Aorta (tissue), 5 donors: ENCODE measurements at places on chromosomes 12 and 14. TPM values are rescaled to one million over a fixed set of nuclear protein-coding genes. Genes with fewer than 3 reads are reported as not detected.

Gene NRL
- 1.4 TPM for total RNA-seq

DNA sequence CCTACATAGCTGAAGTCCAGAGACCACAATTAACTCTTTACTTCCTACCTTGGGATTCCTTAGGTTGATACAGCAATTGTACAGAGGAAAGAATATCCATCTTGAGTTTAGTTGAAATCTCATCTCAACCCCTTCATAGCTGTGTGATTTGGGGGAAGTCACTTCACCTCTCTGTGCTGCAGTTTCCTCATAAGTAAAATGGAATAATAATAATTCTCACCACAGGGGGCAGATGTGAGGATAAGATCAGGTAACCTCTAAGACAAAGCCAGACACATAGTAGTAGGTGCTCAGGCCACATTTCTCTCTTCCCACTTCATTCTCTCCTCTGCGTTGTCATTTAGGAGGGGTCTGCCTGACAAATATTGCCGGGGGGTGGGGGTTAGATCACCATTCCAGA lies 6.7 kb downstream of the FOXN4 start:
- DNase-seq: no peak

Gene DTX1
- total RNA-seq: 4.2 TPM

GRCh38 chr12:53133722-53134121 lies 30.4 kb downstream of the SOAT2 start:
- DNase-seq: no peak

DNA sequence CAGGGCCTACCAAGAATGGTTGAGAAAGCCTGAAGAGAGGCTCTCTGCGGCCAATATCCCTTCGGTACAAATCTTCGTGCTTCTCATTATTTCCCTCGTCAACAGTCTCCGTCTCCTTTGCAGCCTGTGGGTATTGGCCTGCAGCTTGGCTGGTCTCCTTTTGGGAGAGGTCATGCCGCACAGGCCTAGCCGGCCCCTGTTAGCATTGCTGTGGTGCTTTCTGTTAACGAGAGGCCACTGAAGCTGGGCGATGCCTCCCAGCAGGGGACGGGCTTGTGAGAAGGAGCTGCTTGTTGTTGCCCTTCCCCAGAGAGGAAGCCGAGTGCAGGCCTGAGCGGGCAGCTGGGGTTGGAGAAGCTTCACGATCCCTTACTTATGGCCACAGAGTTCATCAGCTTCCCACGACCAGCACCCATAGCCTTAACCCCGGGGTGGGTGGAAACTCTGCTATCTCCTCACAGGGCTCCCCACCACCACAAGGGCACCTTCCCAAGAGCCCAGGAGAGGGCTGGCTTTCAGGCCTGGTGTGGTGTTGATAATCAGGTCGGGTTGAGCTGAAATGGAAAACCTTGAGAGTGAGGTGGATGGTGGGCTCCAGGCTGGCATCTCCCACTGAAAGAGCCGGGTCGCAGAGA lies 228.6 kb downstream of the ZFP36L1 start:
- no peak for DNase-seq

Gene MMP17
- 5.4 TPM for total RNA-seq

Gene PPFIA2
- 20.4 TPM for total RNA-seq

Gene BAG5
- 30.8 TPM for total RNA-seq
